ENCODE measurements at places on chromosomes 5 and 9. TPM values are rescaled to one million over a fixed set of nuclear protein-coding genes. Genes with fewer than 3 reads are reported as not detected.

LCP2 gene
- 333 TPM for total RNA-seq

PRLR gene
- not detected for total RNA-seq

DNA sequence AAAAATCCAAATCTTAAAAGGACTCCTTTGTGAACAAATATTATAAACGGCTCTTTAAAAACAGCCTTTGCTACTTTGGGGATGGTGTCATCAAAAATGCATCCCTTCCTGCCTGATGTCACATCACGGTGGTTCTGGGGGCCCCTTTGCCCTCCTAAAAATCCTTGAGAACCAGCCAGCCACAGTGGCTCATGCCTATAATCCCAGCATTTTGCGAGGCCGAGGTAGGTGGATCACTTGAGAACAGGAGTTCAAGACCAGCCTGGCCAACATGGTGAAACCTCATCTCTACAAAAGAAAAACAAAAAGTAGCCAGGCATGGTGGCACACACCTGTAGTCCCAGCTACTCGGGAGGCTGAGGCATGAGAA, 43.9 kb downstream of the FNBP1 start:
- DNase-seq: no peak

GRCh38 chr5:159749146-159749545, 167.1 kb upstream of the ADRA1B start:
- DNase-seq: no peak

GRCh38 chr5:41637424-41637823, 127.0 kb upstream of the PLCXD3 start:
- no peak for DNase-seq

GFPT2 gene
- 0.80 TPM for total RNA-seq

DNA sequence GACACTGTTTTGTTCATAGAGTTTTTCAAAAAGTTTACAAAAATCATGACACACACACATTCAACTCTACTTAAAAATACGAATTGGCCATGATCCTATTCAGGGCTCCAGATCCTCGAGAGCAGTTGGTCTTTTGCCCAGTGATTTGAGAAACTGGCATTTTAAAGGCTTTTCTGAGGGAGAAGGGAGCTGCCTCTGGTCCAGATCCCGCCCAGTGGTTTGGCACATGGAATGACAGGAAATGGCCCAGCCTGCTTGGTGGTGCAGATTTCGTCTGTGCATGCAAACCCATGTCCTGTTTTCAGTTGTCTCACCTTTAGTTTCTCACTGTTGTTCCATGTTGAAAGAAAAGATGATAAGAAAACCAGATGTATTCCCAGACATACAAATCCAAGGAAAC, 3.6 kb downstream of the CAMK4 start:
- DNase-seq: no peak

DNA sequence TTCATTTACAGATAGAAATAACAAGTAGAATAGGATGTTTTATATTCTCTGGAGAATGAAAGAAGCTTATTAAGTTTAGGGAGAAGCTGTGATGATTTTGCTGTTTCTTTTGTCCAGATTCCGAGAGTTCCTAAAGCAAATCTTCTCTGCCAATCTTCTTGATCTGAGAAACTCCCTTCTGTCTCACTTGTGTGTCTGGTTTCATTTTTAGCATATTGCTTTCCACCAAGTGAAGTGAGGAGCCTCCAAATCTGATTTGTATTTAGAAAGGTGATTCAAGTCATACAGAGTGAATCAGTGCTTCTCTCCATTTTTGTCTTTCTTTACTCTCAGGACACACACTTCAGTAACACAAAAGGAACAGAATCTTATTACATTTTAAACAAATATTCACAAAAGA, 48.4 kb downstream of the STX17 start:
- DNase-seq: no peak

GRCh38 chr9:33782395-33783152, 12.8 kb upstream of the PRSS3 start:
- DNase-seq: no peak

DNA sequence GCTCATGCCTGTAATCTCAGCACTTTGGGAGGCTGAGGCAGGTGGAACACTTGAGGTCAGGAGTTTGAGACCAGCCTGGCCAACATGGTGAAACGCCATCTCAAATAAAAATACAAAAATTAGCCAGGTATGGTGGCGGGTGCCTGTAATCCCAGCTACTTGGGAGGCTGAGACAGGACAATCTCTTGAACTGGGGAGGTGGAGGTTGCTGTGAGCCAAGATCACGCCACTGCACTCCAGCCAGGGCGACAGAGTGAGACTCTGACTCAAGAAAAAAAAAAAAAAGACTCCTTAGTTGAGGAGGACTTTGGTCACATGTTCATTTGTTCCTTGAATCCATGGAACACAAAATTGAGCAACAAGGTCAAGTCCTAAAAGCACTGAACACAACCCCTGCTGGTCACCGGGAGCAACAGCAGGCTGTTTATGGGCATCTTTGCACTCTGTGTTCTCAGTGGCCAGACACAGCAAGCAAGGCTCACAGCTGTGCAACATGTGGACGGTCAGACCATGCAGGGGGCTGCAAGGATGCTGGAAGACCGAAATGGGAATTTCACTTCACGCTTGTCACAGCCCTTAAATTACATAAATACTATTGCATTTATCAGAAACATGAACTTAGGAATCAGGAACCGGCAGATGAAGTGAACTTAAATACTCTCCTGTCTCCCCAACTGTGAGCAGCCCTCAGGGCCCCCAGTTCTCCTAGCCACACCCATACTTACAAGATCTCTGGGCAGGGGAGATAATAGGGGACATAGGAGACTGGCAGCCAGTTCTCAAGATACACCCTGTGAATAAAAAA, 2.8 kb downstream of the GBGT1 start:
- DNase-seq: no peak

GRCh38 chr5:10786835-10787234, 25.8 kb upstream of the DAP start:
- no peak for DNase-seq

PCDHGA2 gene
- not detected for total RNA-seq

DNA sequence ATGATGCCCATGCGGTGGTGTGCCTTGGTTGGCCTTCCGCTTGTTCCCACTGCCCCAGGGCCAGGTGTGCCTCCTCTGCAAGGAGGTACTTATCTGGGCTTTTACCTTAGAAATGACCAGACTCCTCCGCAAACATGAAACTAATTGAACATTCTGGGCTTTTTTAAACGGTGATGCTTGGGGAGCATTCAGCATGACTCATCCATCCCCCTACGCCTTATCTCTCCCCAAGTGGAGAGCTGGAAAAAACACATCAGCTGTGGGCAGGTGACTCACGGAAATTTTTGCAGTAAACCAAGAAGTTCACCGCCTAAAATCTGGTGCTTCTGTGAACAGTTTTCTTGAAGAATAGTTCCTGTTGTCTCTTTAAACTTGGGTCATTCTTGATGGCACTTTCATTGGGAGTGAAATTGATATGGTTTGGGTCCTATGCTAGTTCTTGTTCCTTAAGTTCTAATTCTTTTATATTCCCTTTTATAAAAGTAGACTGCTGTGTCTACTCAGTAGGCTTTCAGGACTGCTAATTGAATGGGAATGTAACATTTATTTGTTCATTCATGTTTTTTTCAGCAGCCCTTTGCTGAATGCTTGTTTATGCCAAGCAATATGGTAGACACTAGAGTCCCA, 39.6 kb downstream of the SFXN1 start:
- DNase-seq: peak; percentile 25

DNA sequence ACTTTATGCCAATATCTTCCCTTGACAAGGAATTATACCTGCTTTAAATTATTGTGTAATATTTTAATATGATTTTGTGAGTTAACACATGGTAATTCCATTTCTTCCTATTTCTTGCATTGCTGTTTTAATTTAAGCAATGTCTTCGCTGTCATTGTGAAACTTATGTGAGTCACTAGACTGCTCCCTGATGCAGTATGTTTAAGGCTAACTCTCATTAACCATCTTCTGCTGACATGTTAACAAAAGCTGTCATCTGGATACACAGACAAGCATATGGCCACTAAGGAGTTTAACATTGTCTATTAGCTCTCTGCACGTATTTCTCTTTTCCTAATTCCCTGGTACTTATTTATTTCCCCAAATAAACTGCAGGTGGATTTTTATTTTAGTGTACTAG, 980.8 kb upstream of the CTNND2 start:
- no peak for DNase-seq
